ENCODE measurements at places on chromosomes 4 and X.

DNA sequence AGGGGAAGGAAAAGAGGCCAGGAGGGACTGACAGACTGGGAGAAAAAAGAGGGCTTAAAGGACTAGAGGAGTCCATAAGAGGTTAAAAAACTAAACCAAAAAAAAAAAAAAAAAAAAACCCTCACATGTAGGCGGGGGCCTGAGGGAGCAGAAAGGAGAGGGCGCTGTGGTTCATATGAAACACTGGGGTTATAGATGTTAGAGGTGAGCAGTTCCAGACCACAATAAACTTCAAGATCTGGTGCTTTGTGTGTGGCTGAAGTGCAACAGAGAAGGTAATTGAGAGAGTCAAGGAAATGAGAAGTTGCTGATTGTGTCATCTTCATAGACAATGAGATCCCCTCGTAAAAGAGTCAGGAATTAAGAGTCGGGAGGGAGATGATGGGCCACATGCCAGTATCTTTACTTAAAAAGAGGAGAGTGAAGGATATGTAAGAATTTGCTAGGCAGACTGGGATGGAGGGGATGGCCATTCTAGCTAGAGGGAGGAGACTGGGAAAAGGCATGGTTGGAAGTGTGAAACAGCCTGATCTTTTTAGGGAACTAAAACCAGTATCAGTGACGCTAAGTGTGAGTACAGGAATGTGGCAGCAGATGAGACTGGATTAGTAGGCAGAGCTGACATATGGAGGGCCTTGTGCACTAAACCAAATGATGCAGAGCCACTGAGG, 18.4 kb upstream of the OGT start:
- DNase-seq, result no peak

DNA sequence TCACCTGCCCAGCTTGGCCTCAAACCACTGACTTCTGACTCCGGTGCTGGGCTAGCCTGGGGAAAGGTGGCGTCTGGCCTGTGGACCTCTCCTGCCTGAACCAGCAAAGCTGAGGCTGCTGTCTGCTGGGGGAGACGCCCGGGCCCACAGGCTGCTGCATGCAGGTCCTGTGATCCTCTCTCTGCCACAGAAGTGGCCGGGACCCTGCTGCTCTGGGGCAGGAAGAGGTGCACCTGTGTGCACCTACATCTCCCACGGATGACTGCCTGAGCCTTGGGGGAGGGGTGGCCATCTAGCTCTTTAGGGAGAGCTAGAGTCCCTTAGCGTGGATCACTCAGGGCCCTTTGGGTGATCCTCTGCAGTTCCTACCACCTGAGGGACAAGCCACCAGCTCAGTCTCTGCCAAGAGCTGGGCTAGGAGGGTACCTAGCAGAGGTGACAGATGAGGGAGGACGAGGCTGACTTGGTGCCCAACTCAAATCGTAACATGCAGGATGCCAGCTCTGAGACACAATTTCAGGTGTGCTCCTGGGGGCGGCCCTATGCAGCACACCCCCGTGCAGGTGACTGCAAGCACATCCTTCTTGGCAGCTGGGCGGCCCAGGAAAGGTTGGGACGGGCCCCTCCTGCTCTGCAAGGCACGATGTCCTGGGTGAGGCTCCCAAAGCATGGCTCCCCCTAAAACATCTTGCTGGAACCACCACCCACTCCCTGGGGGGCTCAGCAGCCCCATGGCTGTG, 22.5 kb downstream of the LETM1 start:
- no peak for DNase-seq

GRCh38 chr4:40550948-40551462, 78.7 kb downstream of the RBM47 start:
- no peak for DNase-seq

GRCh38 chr4:176020481-176021085, 45.1 kb upstream of the WDR17 start:
- DNase-seq, result no peak

DNA sequence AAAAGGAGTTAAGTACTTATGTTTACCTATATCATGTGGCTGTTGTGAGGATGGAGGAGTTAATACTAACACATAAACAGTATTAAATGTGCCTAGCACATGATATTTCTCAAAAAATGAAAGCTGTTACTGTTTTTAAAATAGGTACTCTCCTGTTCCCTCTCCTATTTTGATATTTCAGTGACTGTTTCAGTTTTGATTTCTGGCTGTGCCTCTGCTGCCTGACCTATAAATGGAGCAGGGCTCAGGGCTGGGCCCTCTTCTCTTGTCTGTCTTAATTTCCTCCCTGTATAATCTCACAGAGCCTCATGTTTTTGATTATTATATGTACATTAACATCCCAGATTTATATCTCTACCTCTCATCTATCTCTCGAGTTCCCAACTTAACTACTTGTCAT, 93.3 kb downstream of the UGT8 start:
- no peak for DNase-seq

- no peak for DNase-seq
Measured at GRCh38 chrX:69388526-69388925, 115.6 kb upstream of the NALF2 start.

Data from neuronal stem cell (in vitro differentiated cells).